NCI-H187 (cell line): ENCODE measurements at places on chromosomes 4 and X.

GRCh38 chr4:2595952-2596552 lies 59.6 kb downstream of the FAM193A start:
- DNase-seq = no peak

GRCh38 chrX:147626605-147627004 lies 285.1 kb upstream of the FMR1 start:
- DNase-seq = no peak

DNA sequence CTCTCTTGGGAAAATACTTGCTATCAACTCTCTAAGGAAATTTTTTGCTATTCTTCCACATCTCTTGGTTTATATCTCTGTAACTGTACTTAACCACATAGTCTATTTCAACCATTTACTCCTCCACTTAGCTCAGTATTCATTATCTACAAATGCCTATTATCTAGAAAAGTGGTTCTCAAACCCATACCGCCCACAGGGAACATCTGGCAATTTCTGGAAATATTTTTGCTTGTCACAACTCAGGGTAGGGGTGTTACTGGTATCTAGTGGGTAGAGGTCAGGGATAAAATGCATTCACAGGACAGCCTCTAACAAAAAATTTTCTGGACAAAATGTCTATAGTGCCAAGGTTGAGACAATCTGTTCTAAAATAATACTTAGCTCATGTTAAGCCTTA lies 14.4 kb downstream of the ATRX start:
- no peak for DNase-seq

GRCh38 chrX:143296521-143296920 lies 220.8 kb downstream of the SPANXN3 start:
- DNase-seq = no peak

GRCh38 chr4:42360256-42360669 lies 37.0 kb upstream of the SHISA3 start:
- DNase-seq = no peak

DNA sequence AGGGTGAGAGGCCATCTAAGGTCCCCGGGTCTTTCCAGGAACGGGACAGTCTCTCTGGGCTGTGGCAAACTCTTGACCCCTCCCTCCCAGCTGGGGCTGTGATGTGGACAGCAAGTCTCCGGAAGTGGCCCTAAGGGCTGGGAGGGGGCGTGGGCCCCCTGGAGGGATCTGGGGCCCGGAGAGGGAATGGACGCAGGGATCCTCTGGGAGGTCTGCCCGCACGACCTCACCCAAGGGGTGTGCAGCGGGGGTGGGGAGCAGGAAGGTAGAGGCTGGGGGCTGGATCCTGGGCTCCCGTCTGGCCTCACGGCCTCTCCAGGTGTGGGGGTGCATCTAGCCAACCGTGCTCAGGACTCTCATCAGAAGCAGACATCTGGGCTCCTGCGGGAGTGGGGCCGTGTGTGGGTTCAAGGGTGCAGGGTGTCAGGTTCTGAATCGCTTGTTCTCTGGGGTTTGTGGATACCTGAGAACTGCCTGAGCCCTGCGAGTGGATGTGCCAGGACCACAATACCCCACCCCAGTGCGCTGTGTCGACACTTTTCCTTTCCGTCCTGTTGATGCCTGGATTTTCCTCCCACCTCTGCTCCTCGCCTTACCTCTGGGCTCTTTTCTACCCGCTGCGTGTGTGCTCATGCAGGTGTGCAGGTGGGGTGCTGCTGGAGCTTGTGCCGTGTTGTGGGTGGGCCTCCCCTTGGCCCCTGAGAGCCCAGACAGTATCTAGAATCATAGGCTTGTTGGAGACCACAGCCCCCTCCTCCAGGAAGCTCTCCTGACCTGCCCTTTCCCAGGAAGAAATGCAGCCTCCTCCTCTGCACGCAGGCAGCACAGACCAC lies 915 bp downstream of the CPZ start:
- no peak for DNase-seq

DNA sequence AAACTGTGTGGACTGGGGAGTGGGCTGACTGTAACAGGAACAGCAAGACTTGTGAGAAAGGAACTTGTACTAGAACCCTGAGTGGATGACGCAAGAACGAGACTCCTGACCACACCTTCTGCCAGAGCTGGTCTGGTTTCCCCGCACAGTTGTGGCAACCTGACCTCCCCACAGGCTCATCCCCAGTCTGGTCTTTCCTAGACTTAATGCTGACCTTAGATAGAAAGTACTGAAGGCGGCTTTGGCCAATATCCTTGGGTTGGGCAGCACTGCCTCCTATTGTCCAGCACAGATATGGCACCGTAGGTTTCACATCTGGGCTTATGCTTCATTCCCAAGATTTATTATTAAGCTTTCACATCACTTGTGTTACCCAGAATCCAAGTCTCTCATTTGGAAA lies 137.8 kb upstream of the FRG1 start:
- DNase-seq = no peak

GRCh38 chr4:133623847-133624246 lies 474.8 kb downstream of the PCDH10 start:
- no peak for DNase-seq

- no peak for DNase-seq
These were observed 47.5 kb downstream of the SPATA18 start for GRCh38 chr4:52098618-52099017.

DNA sequence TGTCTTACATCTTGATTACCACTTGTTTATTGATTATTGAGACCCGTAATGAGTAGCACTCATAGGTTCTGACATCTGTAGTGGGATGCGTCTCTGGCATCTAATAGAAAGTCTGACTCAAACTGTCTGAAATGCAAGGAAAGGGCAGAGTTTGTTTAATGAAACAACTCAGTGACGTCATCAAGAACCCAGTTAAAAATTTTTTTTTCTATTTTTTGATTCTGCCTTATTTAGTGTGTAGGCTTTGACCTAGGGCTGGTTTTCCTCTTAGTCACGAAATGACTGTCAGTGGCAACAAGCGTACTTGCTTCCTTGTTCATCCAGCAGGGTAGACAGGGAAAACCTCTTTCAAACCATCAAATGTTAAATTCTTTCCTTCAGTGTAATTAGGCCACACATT lies 3.1 kb upstream of the CDKL5 start:
- DNase-seq = no peak

DNA sequence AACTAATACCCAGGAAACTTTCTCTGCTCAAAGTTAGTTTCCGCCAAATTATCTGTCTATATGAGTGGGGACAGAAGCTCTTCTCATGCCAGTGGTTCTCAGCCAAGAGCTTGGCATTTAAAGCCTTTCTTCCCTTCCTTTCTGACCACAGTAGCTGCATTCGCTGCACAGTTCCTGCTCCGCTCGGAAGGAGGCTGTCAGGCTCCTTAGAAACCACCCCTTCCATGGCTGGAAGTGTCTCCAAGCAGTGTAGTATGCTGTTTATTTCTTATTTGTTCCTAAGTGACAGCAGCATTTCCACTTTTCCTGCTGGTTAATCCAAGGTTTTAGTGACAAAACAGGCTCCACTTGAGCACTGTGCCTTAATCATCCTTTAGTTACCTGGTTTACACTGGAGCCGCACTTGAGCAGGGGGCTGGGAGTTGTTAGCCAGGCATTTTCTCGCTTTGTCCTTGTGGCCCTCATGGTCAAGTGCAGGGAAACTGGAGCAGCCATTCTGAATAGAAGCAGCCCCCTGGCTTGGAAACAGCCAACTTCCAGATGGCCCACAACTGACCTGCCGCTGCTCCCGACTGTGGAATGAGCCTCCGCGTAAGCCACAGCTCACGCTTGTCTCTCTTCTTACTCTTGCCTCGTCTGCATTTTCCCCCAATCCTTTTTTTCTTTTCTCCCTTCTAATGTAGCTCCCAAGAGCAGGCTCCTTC lies 739.4 kb upstream of the TENM3 start:
- peak; percentile 49 for DNase-seq

DNA sequence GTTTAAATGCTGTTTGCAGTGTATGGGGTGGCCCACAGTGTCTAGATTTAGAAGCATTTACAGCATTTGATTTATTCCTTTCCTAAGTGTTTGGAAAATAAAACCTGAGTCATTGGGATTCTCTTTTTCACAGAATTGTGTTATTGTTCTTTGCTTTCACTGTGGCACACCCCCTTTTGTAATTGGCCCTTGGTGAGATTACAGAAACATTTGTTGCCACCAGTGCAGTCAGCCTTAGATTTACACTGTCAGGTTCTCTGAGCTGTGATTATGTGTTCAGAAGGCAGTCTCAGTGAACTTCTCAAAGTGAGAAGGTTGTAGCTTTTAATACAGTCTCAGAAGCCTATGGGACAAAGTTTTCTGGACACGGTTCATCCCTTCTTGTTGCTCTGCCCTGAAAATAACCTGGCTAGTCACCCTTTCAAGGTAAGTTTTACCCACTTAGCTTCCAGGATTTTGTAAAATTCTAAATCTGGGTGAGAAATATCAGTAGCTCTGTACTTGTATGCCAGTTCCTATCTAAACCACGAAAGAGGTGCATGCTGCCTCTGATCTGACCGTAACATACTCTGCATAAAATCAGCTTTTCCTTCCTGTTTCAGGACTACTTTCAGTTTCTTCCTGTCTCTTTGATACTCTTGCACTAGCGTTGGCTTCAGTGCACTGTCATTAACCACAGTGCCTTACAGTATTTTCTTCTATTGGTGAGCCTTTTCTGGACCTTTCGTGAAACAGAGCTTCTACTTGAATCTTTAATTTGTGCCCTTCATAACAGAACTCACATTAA lies 12.6 kb downstream of the RUFY3 start:
- DNase-seq = no peak

- no peak for DNase-seq
These were observed 113.9 kb downstream of the CT47B1 start for GRCh38 chrX:120761810-120762209.

GRCh38 chrX:39451046-39451445 lies 646.7 kb downstream of the BCOR start:
- no peak for DNase-seq

- DNase-seq = no peak
These were observed 111.0 kb downstream of the DDIT4L start for GRCh38 chr4:100079264-100079663.

GRCh38 chr4:185657699-185658098 lies 122.4 kb upstream of the PDLIM3 start:
- DNase-seq = no peak

- no peak for DNase-seq
These were observed 127.1 kb downstream of the CFAP299 start for GRCh38 chr4:80462621-80463091.

DNA sequence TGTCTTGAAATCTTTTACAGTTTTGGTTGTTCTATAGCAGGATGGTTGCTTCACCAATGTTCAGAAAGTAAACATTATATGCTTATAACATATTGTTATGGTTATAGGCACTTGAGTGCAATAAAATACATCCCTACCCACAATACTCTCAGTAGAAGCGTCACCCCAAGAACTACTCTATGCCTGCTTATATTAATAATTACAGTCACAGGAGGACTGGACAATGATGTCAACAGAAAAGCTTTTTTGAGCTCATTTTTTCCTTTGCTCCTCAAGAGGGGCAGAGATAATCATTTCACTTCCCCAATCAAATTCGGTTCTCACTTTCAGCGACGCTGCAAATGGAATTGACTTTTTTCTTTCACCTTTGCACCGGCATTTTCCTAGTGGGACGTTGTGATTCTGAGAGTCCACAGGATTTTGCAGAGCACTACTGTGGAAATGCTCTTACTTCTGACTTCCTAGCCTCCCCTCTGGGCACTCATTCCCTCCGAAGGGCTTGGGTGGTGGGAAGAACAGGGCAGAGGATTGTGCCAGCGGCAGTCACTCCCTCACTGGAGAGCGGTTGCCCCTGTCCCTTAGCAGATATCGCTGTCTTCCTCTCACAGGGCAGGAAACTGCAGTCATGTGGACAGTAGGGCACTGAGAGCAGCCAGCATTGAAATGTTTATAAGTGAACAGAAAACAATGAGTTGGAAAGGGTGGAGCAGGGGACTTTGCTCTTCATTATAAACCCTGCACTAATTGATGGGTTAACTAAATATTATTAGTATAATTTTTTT lies 24.9 kb upstream of the SGMS2 start:
- no peak for DNase-seq

GRCh38 chr4:127788517-127788916 lies 6.4 kb downstream of the HSPA4L start:
- DNase-seq = no peak

DNA sequence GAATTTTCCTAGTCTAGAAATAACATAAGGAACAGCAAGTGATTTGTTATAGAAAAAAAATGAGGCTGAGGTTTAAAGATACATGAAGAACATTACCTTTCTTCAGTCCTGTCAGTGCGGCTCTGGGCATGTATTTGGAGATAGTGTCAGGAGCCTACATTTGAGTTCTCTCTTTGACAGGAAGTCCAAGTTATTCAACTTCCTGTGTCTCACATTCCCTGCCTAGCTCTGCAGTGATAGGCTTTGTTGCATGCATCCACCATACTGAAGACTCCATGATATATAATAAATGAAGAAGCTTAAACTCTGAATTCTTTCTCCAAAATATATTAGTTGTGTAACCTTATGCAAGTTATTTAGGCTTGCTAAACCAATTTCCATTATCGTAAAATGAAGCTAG lies 148.7 kb downstream of the RELL1 start:
- no peak for DNase-seq

GRCh38 chrX:3145716-3146115 lies 104.4 kb downstream of the ARSF start:
- no peak for DNase-seq

GRCh38 chr4:174474457-174475075 lies 47.7 kb downstream of the HPGD start:
- no peak for DNase-seq

GRCh38 chr4:176794651-176795050 lies 1.9 kb upstream of the VEGFC start:
- no peak for DNase-seq

DNA sequence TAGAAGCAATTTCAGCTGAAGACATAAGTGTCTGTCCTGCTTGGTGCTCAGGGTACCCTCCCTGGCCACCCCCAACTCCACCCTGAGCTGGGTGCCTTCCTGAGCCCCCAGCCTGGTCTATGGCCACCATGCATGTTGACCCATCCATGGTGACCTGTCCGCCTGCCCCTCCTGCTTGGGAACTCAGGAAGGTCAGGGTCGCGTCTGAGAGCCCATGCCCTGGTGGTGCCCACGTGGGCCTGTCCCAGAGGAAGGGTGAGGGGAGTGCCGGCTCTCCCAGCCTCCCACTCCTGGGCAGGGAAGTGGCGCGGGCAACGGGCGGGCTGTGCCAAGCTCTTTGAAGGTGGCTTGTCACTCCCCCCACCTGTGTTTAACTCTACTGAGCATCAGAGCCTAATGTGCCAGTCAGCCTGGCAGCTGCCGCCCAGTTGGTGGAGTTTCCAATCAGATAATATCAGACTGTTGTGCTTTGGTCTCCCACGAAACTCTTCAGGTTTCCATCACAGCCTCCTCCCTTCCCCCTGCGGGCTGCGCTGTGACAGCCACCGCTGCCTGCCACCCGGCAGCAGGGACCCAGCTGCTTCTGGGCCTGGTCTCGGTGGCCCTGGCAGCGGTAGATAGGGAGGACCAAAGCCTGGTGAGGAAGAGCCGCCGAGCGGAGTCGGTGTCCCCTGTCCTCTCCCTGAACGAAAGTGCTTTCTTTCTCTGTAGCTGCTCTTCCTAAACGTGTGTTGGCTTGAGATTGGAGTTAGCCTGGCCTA lies 4.8 kb downstream of the SH3BP2 start:
- DNase-seq = no peak

GRCh38 chr4:121950212-121950679 lies 1.6 kb downstream of the TRPC3 start:
- DNase-seq = no peak
